Renal cortical epithelial cell (primary cell): ENCODE measurements at places on chromosomes 6 and 20. TPM values are rescaled to one million over a fixed set of nuclear protein-coding genes. Genes with fewer than 3 reads are reported as not detected.

DNA sequence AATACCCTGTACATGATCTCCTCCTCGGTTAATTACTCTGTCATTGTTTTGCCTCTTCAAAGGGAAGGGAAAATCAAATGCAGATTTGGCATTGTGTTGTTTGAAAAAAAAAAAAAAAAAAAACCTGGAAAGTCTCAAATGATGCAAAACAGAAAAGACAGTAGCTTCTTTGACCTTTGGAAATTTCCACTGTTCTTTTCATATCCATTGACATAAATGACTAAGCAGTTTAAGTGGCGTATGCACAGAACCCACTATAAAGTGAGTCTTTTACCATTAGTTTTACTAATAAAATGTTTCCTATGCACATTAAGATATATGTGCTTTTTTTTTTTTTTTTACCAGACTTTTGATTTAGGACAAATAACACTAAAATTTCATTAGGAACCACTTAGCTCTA is 704.3 kb downstream of the TFAP2A start:
- DNase-seq: no peak

GRCh38 chr6:34237316-34237721 is 646 bp downstream of the HMGA1 start:
- DNase-seq: no peak

- no peak for DNase-seq
Observed at GRCh38 chr6:759729-760128, 66.8 kb upstream of the EXOC2 start.

- no peak for DNase-seq
Observed at GRCh38 chr6:92023410-92023966, 1395.9 kb downstream of the EPHA7 start.

MATN4 gene
- total RNA-seq: not detected in 2 replicates

ZSWIM3 gene
- 4.3 and 5.9 TPM in 2 replicates for total RNA-seq
